ENCODE measurements at places on chromosomes 2 and 18. TPM values are rescaled to one million over a fixed set of nuclear protein-coding genes. Genes with fewer than 3 reads are reported as not detected.

GRCh38 chr2:238566001-238566645 is 139.4 kb downstream of the ASB1 start:
- H3K4me3 ChIP-seq: no peak overlapping the region
- H3K4me1 ChIP-seq: no peaks in the 10 kb centered on the region
- H3K27me3 ChIP-seq: no peaks in the 10 kb centered on the region
- no peaks in the 10 kb centered on the region for H3K36me3 ChIP-seq
- no peak for DNase-seq
- no peak overlapping the region for H3K27ac ChIP-seq

DNA sequence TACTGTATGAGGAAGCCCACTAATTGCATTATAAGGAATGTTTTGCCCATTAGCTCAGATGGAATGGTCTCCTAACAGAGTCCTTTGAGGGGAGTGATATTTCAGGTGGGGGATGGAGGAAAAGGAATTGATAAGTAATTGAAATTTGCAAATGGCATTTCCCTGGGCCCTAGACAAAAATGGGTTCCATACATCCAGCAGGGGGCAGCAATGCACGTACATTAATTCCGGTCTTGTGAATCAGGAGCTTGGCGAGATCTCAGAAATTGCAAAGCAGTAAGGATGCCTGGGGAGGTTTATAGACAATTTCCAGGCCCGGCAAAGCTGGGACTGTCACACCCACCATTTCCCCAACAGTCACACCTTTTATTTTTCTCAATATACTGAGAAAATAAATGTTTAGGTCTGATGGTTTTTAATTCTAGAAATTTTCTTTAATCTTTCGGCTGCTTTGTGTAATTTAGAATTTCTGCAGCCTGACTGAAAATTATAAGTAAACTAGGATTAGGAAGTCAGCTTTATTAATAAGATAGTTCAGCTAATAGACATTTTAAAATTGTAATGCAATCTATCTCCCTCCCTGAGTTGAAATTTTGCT is 122.8 kb downstream of the LYPD1 start:
- H3K4me1 ChIP-seq: peaks cover 7% of the 10 kb centered on the region
- no peaks in the 10 kb centered on the region for H3K36me3 ChIP-seq
- H3K4me3 ChIP-seq: no peak overlapping the region

SLC4A5 gene
- 0.24 TPM for total RNA-seq

- H3K4me3 ChIP-seq: peak overlapping the region; percentile 98
Measured at GRCh38 chr2:230864122-230864604, 579 bp upstream of the ITM2C start.

GRCh38 chr18:9802175-9803062 is 83.4 kb upstream of the TXNDC2 start:
- DNase-seq: no peak
- H3K4me1 ChIP-seq: peaks cover 14% of the 10 kb centered on the region
- H3K4me3 ChIP-seq: no peak overlapping the region
- H3K27me3 ChIP-seq: no peaks in the 10 kb centered on the region
- H3K27ac ChIP-seq: no peak overlapping the region

SERPINB10 gene
- not detected for total RNA-seq

DNA sequence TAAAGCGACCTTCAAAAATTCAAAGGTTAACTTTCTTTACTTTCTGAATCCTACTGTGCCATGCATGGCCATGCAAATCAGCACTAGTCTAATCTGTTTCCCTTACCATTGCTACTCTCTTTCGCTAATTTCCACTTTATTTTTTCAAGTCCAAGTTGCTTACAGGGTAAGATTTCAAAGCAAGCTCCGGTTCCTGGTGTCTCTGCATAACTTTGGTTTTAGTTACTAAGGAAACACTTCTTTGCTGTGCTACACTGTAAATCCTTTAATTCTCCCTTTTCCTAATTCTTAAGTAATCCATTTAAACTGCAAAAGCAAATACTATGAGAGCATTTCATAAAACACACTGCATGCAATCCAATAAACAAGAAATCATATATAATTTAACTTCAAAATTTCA is 383.5 kb upstream of the LYPD1 start:
- H3K27ac ChIP-seq: no peak overlapping the region
- DNase-seq: no peak
- H3K4me1 ChIP-seq: peaks cover 11% of the 10 kb centered on the region
- no peaks in the 10 kb centered on the region for H3K27me3 ChIP-seq

TFCP2L1 gene
- total RNA-seq: 6.4 TPM

DNA sequence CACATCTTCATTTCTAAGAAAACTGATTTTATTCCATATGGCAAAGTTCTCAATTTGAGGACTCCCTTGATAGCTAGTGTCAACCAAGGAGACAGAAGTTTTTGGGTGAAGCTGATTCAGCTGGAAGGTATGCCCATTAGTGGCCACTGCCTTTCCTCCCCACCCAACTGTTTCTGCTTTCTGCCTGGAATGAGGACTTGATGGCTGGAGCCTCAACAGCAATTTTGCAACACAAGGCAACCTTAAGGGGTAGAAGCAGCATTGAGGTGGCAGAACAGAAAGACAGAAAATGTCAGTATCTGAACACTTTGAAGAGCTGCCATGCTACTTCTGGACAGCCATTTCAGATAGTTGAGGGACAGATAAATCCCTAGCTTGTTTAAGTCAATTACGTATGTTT is 47.0 kb downstream of the INHBB start:
- H3K4me1 ChIP-seq: 0 out of 2 replicates have a peak, but pooled peaks cover 6% of the 10 kb centered on the region
- no peak overlapping the region for H3K4me3 ChIP-seq
- H3K27me3 ChIP-seq: no peaks in the 10 kb centered on the region
- no peaks in the 10 kb centered on the region for H3K36me3 ChIP-seq

GRCh38 chr2:60957643-60958042 is 59.9 kb upstream of the PEX13 start:
- no peak overlapping the region for H3K27ac ChIP-seq
- no peaks in the 10 kb centered on the region for H3K36me3 ChIP-seq
- no peak overlapping the region for H3K4me3 ChIP-seq

DNA sequence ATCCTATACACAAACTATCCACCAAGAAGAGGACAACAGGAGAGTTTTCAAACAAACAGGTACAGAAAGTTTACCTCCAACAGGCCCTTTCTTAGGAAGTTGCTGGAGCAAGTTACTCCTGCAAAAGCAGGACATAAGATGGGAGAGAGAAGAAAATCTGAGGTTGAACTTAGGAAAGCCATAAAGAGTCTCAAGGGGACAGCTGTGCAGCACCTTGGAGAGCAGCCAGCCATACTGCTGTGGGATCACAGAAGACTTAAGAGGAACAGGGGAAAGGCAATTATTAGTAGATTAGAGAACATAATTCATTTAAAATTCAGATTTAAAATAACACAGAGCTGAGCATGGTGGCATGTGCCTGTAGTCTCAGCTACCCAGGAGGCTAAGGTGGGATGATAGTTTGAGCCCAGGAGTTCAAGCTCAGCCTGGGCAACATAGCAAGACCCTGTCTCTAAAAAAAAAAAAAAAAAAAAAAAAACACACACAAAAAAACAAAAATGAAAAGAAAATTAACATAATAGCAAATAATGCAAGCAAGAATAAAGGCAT is 148.1 kb upstream of the SIX3 start:
- no peak overlapping the region for H3K4me3 ChIP-seq
- no peak overlapping the region for H3K27ac ChIP-seq
- DNase-seq: peak; percentile 71
- H3K4me1 ChIP-seq: peaks cover 29% of the 10 kb centered on the region
- H3K27me3 ChIP-seq: peaks cover 1% of the 10 kb centered on the region
- peaks cover 5% of the 10 kb centered on the region for H3K36me3 ChIP-seq

- H3K4me3 ChIP-seq: no peak overlapping the region
- H3K27me3 ChIP-seq: no peaks in the 10 kb centered on the region
- no peaks in the 10 kb centered on the region for H3K36me3 ChIP-seq
- DNase-seq: no peak
- no peaks in the 10 kb centered on the region for H3K4me1 ChIP-seq
Measured at GRCh38 chr18:3683483-3683882, 233.5 kb downstream of the TGIF1 start.

FAM124B gene
- 6.8 TPM for total RNA-seq

- H3K4me1 ChIP-seq: peaks cover 7% of the 10 kb centered on the region
- no peak for DNase-seq
- no peak overlapping the region for H3K4me3 ChIP-seq
- H3K27me3 ChIP-seq: 0 out of 2 replicates have a peak, but pooled peaks cover 7% of the 10 kb centered on the region
- H3K36me3 ChIP-seq: no peaks in the 10 kb centered on the region
Measured at GRCh38 chr2:46936566-46936965, 21.0 kb upstream of the MCFD2 start.

DNA sequence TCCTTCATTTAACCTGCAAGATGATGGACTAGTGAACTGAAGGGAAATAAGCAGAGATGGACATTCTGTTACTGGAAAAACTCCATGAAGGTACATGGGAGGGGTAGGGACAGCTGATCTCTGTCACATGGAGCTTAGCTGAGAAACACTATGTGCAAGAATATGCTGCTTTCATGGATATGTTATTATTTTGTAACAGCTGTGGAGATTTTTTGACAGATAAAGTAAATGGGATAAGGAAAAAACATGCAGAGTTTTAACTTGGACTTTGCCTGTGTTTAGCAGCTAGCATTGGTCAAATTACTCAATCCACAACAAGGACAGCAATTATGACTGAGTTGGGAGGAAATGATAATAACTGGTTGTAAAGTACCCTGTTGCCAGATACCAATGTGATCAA is 28.7 kb upstream of the HNRNPA3 start:
- no peak overlapping the region for H3K4me3 ChIP-seq
- no peak for DNase-seq
- peaks cover 14% of the 10 kb centered on the region for H3K4me1 ChIP-seq

DNA sequence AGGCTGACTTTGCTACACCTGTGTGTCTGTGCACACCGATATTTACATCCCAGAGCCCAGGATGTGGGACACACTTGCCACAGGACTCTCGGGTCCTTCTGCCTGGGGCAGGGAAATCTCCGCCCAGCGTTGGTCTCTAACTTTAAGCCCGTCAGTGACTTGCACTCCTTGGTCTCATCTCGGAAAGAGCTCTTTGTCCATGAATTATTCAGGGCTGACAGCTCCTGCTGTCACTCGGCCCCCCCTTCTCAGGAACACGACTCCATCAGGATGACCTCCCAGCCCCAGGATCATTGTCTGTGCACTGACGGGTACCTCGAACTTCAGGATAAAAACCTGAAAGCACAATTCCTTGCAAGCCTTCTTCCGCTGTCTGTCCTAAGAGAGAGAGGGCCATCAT is 26.6 kb downstream of the PLB1 start:
- no peak overlapping the region for H3K4me3 ChIP-seq
- H3K27ac ChIP-seq: no peak overlapping the region
- no peak for DNase-seq
- H3K27me3 ChIP-seq: no peaks in the 10 kb centered on the region

TEX44 gene
- total RNA-seq: not detected

DNA sequence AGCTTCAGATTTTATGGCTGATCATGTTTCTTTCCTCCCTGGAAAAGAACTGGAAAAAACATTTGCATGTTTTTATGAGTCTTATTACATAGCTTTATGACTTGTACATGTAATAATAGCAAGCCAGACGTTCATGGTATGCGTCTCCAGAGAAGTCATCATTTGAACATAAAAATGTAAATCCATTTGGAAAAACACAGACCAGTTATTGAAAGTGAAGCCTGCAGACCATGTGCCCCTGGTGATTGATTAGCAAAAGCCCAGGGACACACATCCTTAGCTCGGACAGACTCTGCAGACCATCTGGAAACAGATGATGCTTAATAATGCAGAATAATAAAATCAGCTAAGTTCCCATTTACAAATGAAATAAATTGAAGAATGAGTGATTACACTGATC is 283.1 kb downstream of the TDRD15 start:
- no peaks in the 10 kb centered on the region for H3K4me1 ChIP-seq
- DNase-seq: no peak
- no peak overlapping the region for H3K27ac ChIP-seq
- no peaks in the 10 kb centered on the region for H3K36me3 ChIP-seq

FER1L5 gene
- total RNA-seq: 0.27 TPM

DNA sequence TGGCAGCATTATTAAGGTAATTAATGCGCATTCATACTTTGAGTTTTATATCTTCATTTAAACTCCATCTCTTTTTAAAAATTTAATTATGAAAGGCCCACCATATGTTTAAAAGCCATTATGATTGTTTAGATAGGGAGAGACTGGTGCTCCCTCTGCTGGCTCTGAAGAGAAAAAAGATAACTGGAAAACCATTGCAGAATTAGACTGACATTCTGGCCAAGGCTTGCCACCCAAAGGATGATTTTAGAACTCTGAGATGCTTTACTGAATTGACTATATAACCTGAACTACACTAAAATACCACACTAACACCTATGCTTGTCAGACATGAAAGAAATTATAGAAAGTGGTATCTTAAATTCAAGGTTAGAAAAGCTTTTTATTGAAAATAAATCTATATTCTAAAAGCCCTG is 127.6 kb upstream of the SPOPL start:
- no peak overlapping the region for H3K27ac ChIP-seq
- H3K36me3 ChIP-seq: no peaks in the 10 kb centered on the region
- DNase-seq: peak; percentile 62
- no peaks in the 10 kb centered on the region for H3K4me1 ChIP-seq

- no peaks in the 10 kb centered on the region for H3K27me3 ChIP-seq
- no peak for DNase-seq
- H3K36me3 ChIP-seq: no peaks in the 10 kb centered on the region
- H3K4me1 ChIP-seq: no peaks in the 10 kb centered on the region
- no peak overlapping the region for H3K4me3 ChIP-seq
Measured at GRCh38 chr2:112310906-112311305, 35.5 kb downstream of the ZC3H6 start.

CIB4 gene
- total RNA-seq: not detected

DNA sequence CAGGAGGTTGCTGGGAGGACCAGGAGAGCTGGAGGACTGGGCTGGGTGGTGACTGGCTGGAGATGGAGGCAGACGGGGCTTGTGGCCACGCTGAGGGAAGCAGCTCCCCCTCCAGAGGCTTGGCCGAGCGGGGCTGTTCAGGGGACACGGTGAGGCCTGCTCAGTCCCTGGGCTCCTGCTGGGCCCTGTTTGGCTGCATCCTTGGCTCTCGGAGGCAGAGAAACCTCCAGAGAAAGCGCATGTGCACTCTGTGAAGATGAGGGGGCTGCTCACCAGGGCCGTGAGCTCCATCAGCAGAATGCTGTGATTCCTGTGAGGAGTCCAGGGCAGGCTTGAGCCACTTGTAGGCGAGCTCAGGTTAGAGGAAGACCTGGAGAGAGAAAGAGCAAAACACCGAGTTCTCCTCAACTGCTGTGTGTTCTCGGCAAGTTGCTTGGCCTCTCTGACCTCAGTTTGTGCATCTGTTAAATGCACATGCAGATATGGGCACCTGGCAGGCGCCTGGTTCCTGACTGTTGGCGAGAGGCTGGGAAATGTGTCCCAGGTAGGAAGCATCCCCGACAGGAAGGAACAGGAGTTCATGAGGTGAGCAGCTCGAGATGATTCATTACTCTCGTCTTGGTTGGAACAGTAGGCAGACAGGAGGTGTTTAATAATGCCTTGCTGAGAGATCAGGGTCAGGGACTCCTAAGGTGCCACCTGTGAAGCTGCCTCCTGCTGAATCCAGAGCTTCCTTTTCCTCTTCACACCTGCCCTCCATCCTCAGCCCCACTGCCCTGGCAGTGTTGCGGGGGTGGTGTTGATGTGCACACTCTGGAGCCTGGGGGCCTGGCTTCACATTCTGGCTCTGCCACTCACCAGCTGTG is 941 bp downstream of the ZAP70 start:
- no peaks in the 10 kb centered on the region for H3K36me3 ChIP-seq
- no peak for DNase-seq
- H3K4me1 ChIP-seq: no peaks in the 10 kb centered on the region
- no peak overlapping the region for H3K27ac ChIP-seq
- H3K27me3 ChIP-seq: no peaks in the 10 kb centered on the region

PAIP2B gene
- 29.7 TPM for total RNA-seq

All from GM23338 (cell line).